Occipital lobe (tissue), 3 donors: ENCODE measurements at places on chromosomes 5 and 9.

GRCh38 chr5:92800365-92800764 is 780.7 kb downstream of the NR2F1-AS1 start:
- DNase-seq = no peak

DNA sequence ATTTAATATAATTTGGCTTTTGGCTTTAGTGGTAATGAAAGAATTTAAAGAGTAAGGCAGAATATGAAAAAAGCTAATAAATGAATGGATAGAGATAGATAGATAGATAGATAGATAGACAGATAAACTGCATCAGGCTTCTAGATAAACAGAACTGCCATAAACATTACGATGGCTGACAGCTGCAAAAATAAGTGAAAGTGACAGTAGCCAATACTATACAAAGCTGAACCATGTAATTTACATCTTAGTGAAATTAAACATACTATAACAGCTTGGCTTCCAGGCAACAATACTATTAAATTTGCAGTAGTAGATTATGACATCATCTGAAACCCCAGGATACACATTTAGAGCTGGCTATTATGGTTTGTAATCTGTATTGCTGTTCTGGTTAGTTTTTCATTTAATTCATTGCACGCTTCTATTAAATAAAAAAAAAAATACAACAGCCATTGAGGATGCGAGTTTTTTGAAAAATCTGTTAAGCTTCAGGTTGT is 1354.8 kb downstream of the PTPRD start:
- DNase-seq = no peak

DNA sequence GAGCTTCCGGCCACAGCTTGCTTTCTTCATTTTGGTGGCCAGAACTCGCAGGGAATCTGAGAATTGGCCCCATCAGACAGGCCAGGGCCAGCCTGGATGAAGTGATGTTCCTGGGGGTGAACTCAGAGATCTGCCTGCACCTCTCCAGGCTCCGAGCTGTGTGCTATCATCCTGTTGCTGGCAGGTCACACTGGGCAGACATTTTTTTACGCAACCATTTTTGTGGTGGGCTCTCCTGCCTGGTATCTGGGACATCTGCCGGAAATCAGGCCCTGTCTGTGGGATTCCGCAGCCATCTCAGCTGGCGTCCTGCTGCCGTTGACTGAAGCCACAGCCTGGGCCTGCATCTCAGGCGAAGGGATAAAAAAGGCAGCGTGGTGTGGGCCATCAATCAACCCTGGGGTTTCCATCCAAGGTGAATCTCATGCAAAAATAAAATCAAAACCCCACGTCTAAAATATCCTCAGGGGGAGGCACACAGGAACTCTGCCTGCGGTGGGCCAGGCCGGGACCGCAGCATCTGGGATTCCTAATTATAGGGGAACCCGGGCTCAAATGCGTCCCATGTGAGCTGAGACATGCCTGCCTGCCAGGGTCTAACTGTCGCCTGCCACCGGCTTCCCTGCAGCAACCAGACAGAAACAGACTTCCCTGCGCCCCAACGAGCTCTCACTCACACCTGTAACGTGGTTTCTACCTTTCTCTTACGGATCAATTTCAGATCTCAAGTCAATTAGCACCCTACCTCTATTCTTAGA is 174.3 kb downstream of the SYK start:
- no peak for DNase-seq

- no peak for DNase-seq
Observed at GRCh38 chr9:14987858-14988257, 77.6 kb upstream of the FREM1 start.

DNA sequence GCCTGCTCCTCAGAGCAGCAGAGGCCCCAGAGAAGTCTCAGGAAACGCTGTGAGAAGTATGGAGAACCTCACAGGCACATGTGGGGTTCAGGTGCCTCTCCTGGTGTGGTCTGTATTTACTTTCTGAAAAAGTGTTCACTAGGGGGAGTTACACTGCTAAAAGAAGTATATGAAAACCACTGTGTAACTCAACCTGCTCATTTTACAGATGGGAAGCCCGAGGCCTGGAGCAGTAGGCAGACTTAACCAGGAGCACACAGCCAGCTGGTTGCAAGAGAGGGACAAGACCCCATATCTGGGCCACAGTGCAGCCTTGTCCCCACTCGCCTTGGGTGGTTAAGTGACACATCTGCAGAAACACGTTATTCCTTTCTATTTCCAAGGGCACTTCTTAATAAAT is 112.8 kb upstream of the SAP30L start:
- DNase-seq = no peak

DNA sequence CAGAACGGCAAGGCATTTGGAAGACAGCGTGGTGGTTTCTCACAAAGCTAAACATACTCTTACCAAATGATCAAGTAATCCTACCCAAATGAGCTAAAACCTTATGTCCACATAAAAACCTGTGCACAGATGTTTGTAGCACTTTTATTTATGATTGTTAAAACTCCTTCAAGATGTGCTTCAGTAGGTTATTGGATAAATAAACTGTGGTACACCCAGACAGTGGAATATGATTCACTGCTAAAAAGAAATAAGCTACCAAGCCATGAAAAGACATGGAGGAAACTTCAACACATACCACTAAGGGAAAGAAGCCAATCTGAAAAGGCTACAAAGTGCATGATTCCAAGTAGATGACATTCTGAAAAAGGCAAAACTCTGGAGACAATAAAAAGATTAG is 94.2 kb downstream of the FOXD1 start:
- DNase-seq = no peak

DNA sequence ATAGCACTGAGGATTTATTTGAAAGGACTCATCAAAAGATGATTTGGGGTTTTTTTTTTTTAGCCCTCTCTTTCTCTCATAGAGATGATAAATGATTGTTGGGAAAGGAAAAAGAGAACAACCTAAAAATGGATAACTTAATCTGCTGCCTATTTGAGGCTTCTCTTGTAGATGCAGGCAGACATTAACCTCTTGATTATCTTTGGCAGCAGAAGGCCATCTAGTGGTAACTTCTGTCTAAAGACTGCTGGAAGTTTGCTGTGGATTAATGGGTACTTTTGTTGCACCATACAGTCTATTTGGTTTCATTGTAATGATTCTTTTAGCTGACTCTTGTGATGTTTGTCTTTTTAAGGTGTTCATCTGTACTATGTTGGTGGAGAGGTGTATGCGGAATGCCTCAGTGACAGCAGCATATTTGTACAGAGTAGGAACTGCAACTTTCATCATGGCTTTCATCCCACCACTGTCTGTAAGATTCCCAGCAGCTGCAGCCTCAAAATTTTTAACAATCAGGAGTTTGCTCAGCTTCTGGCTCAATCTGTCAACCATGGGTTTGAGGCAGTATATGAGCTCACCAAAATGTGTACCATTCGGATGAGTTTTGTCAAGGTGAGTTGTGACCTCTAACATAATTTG is 18.8 kb downstream of the SMIM32 start:
- no peak for DNase-seq

DNA sequence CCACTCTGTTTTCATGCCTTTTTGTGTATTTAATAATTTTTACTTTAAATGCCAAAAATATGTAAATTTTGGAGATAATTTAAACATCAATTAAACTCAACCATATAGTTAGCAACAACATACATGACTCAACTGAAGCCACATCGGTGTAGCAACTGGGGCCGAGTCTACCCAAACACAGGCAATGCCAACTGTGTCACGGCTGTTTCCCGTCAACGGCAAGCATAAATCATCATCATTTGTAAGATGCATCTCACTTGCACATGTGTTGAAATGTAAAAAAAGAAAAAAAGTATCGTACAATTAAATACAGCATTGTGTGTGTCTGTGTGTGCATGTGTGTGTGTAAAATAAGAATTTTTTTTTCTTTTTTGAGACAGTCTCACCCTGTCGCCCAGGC is 160.1 kb upstream of the TAS2R1 start:
- DNase-seq = no peak
